ENCODE measurements at places on chromosomes 5 and 9. TPM values are rescaled to one million over a fixed set of nuclear protein-coding genes. Genes with fewer than 3 reads are reported as not detected.

DNA sequence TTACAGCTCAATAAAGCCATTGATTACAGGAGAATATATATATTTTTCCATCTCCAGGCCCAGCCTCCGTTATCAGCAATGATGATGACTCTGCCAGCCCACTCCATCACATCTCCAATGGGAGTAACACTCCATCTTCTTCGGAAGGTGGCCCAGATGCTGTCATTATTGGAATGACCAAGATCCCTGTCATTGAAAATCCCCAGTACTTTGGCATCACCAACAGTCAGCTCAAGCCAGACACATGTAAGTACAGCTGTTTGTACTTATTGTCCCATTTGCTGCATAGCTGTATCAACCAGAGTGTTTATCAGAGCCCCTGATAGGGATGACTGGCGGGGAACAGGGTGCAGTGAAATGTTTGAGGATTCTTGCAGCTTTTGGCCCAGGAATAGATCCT is 197.7 kb downstream of the NTRK2 start:
- no peak overlapping the region for H3K4me3 ChIP-seq
- no peaks in the 10 kb centered on the region for H3K27me3 ChIP-seq
- H3K27ac ChIP-seq = no peak overlapping the region

- no peaks in the 10 kb centered on the region for H3K27me3 ChIP-seq
- H3K27ac ChIP-seq = no peak overlapping the region
- no peaks in the 10 kb centered on the region for H3K4me1 ChIP-seq
- H3K4me3 ChIP-seq = no peak overlapping the region
- no peak for DNase-seq
Observed at GRCh38 chr5:137631453-137631852, 104.4 kb downstream of the KLHL3 start.

DNA sequence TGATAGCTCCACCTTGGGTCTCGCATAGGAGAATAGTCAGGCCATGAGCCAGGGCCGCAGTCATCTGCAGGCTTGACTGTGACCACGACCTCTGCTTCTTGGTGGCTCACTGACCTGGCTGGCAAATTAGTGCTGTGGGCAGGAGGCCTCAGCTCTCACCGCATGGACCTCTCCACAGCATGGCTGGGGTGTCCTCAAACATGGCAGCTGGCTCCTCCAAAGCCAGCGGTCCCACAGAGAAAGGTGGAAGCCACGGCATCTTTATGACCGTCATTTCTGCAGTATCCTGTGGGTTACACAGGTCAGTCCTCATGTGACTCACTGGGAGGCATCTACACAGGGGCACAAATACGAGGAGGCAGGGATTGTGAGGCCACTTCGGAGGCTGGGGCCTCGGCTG is 43.2 kb upstream of the SAP30L start:
- H3K27ac ChIP-seq = no peak overlapping the region
- H3K4me1 ChIP-seq = peaks cover 9% of the 10 kb centered on the region
- peaks cover 6% of the 10 kb centered on the region for H3K36me3 ChIP-seq
- no peaks in the 10 kb centered on the region for H3K27me3 ChIP-seq
- DNase-seq = no peak
- no peak overlapping the region for H3K4me3 ChIP-seq

DNA sequence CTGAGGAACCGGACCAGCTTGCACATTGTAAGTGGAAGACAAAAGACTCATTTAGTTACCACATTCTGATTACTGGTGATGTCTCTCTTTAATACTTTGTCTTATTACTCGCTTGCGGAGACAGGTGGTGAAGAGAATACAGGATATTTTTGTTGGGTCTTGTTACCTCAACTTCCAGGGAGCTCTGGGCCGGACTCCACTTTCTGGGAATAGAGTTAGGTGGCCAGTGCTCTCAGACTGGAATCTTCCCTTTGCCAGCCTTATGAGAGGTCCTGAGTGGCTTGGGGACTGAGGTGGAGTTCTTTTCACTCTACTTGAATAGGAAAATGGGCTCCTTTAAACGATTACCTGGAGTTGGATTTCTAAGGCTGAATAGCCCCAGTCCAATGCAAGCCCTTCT is 33.3 kb upstream of the SPRY4 start:
- DNase-seq = no peak
- peaks cover 44% of the 10 kb centered on the region for H3K4me1 ChIP-seq
- H3K4me3 ChIP-seq = peak overlapping the region; percentile 76
- H3K36me3 ChIP-seq = no peaks in the 10 kb centered on the region
- H3K27me3 ChIP-seq = no peaks in the 10 kb centered on the region

KCNIP1 gene
- polyA plus RNA-seq = not detected

PHF2 gene
- 1.0 TPM for polyA plus RNA-seq

CEP78 gene
- 25.9 TPM for polyA plus RNA-seq

GRCh38 chr9:106432631-106433030 is 430.3 kb upstream of the ZNF462 start:
- H3K4me1 ChIP-seq = no peaks in the 10 kb centered on the region
- no peaks in the 10 kb centered on the region for H3K36me3 ChIP-seq

GLDC gene
- polyA plus RNA-seq = 0.33 TPM

DNA sequence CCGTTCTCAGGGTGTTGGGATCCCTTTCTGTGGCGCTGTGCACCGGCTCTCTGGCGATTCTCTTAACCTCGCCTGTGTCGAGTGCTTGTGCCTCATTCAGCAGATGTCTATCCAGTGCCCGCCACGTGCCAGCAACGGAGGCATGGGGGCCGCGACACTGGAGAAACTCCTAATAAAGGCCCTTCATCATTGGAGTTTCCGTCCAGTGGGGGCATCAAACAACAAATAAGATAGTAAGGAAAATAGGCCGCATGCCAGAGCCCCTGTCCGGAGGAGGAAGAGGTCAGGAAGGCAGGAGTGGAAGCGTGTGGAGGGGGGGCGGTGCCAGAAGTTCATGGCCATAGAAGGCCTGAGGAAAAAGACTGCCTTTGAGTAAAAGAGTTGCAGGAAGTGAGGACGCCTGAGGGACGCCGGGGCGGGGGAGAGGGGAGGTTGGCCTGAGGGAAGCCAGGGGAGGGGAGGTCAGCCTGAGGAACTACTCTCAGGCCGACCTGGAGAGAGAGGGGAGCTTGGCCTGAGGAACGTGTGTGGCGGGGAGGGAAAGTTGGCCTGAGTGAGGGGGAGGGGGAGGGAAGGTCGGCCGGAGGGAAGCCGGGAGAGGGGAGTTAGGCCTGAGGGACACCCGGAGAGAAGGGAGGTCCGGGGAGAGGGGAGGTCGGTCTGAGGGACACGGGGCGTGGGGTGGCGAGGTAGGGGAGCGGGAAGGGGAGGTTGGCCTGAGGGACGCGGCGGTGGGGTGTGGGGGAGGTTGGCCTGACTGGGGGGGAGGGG is 82.2 kb downstream of the CACNA1B start:
- H3K27ac ChIP-seq = no peak overlapping the region
- DNase-seq = no peak
- no peak overlapping the region for H3K4me3 ChIP-seq

- no peak overlapping the region for H3K4me3 ChIP-seq
- DNase-seq = no peak
- H3K36me3 ChIP-seq = no peaks in the 10 kb centered on the region
- no peak overlapping the region for H3K27ac ChIP-seq
Observed at GRCh38 chr5:137407090-137407489, 92.0 kb downstream of the SPOCK1 start.

- H3K4me1 ChIP-seq = no peaks in the 10 kb centered on the region
- no peaks in the 10 kb centered on the region for H3K27me3 ChIP-seq
- no peak overlapping the region for H3K4me3 ChIP-seq
- no peaks in the 10 kb centered on the region for H3K36me3 ChIP-seq
- no peak overlapping the region for H3K27ac ChIP-seq
Observed at GRCh38 chr9:16004613-16005012, 451.8 kb downstream of the CCDC171 start.

IFNB1 gene
- polyA plus RNA-seq = not detected

DNA sequence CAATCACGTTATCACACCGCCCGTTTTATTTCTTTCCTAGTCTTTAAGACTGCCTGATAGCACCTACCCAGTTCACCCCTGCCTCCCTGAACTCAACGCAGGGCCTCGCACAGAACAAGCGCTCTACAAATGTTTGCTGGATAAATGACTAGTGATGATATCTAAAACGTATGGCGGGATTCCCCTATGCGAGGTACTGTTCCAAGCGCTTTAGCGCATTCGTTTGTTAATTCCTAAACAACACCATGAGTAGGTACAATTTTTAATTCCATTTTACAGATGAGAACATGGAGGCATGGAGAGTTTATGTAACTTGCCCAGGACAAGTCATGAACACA is 6.6 kb downstream of the POU4F3 start:
- H3K4me1 ChIP-seq = peaks cover 8% of the 10 kb centered on the region
- no peak for DNase-seq
- H3K27me3 ChIP-seq = peaks cover 45% of the 10 kb centered on the region
- H3K27ac ChIP-seq = no peak overlapping the region

DNA sequence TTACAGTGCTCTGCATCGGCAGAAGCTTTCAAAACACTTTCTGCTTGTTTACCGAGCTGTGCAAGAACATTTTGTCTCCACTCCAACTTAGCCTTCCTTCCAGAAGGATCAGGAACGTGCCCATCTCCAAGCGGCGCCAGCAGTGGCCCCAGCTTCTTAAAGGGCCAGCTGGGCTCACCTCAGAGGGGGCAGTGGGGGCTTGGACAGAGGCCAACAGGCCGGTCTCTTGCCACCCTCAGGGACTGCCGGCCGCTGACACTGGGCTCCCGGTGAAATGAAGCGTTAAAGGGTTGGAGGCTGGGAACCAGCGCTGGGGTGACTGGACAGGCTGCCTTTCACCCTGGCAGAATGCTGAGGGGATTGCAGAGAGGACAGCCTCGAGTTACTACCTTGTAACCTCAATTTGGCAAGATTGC is 67.0 kb upstream of the RNU6ATAC start:
- no peak for DNase-seq
- no peaks in the 10 kb centered on the region for H3K27me3 ChIP-seq
- H3K27ac ChIP-seq = no peak overlapping the region
- no peaks in the 10 kb centered on the region for H3K36me3 ChIP-seq
- H3K4me1 ChIP-seq = no peaks in the 10 kb centered on the region

GRCh38 chr9:125878164-125878631 is 131.0 kb downstream of the PBX3 start:
- H3K27ac ChIP-seq = no peak overlapping the region
- no peaks in the 10 kb centered on the region for H3K36me3 ChIP-seq
- no peak for DNase-seq
- no peak overlapping the region for H3K4me3 ChIP-seq
- H3K27me3 ChIP-seq = no peaks in the 10 kb centered on the region
- no peaks in the 10 kb centered on the region for H3K4me1 ChIP-seq

DNA sequence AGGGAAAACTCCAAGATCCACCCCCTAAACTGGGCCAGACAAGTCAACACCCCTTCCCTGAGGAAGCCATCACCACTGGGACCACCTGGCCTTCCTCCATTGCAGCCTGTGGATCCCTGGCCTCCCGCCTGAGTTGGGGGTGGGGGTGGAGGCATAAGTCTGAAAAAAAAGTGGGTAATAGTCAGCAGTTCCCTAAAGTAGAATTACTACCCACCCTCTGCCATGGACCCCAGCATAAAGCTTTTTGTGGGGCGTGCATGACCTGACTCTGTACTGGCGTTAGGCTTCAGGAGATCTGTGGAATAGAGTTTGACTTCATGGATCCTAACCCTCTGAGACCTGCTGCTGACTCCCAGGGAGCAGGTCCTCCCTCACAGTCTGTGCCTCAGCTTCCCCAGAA is 2.0 kb upstream of the CXXC5 start:
- H3K4me3 ChIP-seq = no peak overlapping the region
- H3K36me3 ChIP-seq = no peaks in the 10 kb centered on the region
- no peak overlapping the region for H3K27ac ChIP-seq
- no peaks in the 10 kb centered on the region for H3K27me3 ChIP-seq
- no peak for DNase-seq
- H3K4me1 ChIP-seq = peaks cover 37% of the 10 kb centered on the region

SEMA6A gene
- 1.4 TPM for polyA plus RNA-seq

DAPK1 gene
- polyA plus RNA-seq = not detected

INSL4 gene
- not detected for polyA plus RNA-seq

DNA sequence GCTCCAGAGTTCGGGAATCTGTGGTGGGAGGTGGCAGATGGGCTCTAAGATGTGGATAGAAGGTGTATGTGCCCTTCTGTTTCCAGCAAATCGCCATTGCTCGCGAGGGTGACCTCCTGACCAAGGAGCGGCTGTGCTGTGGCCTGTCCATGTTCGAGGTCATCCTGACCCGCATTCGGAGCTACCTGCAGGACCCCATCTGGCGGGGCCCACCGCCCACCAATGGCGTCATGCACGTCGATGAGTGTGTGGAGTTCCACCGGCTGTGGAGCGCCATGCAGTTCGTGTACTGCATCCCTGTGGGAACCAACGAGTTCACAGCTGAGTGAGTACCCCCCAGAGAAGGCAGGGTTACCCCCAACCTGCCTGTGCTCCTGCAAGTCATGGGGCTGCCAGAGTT is 70.9 kb upstream of the NIPAL4 start:
- peak overlapping the region; percentile 88 for H3K27ac ChIP-seq
- no peak overlapping the region for H3K4me3 ChIP-seq
- H3K36me3 ChIP-seq = peaks cover 94% of the 10 kb centered on the region
- H3K4me1 ChIP-seq = peaks cover 20% of the 10 kb centered on the region

CYLC2 gene
- polyA plus RNA-seq = not detected

DNA sequence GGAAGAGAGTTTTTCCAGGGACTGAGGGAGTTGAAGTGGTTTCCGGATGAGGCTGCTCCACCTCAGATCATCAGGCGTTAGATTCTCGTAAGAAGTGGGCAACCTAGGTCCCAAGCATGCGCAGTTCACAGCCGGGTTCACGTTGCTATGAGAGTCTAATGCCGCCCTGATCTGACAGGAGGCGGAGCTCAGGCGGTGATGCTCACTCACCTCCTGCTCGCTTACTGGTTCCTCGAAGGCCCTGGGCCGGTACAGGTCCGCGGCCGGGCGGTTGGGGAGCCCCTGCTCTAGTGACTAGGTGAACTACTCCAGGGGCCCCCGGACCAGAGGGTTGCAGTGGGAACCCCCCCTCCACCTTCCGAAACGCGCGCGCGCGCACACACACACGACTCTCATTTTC is 997 bp upstream of the RNF130 start:
- peaks cover 16% of the 10 kb centered on the region for H3K4me1 ChIP-seq
- H3K27ac ChIP-seq = no peak overlapping the region
- DNase-seq = no peak
- no peaks in the 10 kb centered on the region for H3K27me3 ChIP-seq
- H3K36me3 ChIP-seq = no peaks in the 10 kb centered on the region

- no peaks in the 10 kb centered on the region for H3K36me3 ChIP-seq
- H3K27me3 ChIP-seq = no peaks in the 10 kb centered on the region
- no peak overlapping the region for H3K4me3 ChIP-seq
- no peak for DNase-seq
Observed at GRCh38 chr9:16044579-16044881, 491.7 kb downstream of the CCDC171 start.

KLF4 gene
- not detected for polyA plus RNA-seq

OLFML2A gene
- not detected for polyA plus RNA-seq

Measured in CD4-positive, CD25-positive, alpha-beta regulatory T cell (primary cell).